ENCODE measurements at places on chromosomes 12 and 14.

DNA sequence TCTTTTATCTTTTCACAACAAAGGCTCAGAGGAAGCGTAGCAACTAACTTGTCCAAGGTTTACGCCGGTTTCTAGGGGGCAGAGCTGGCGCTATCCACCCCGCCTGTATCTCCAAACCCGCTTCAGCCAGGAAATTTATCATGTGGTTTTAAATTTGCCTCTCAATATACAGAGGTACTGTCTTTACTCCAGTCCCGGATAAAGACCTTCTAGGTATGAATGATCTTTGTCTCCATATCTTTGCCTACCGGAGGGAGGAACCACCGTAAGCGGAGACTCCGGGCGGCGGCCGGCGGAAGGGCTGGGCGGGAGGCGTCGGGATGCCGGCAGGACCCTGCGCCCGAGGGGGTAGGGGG, 693 bp upstream of the RIMKLB start:
- no peak for DNase-seq

DNA sequence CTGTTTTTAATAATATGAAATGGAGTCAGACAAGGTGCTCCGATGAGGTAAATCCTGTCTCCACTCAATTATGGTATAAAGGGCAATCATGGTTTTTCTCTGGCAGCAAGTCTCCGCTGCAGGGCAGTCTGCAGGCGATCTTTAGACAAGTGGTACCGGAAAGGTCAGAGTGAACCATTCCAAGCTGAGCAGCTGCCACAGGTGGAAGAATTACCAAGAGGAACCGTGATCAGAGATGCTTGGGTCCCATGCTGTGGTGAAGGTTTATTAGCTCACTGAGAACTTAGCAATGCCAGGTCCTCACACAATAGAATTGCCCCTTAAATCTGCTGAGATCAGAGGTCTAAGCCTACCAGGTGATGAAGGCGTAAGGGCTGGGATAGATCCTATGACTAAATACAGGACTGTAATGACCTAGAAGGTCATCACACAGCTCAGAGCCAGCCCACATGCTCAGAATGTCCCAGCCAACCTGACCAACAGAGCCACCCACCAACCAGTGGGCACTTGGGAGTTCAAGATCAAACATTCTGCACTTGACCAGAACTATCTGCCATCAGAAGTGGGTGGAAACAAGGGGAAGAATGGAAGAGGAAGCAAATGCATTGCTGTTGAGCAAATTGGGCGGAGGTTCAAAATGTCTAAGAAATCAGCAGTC, 175.2 kb upstream of the BCL2L14 start:
- no peak for DNase-seq

- DNase-seq, result no peak
These were observed 39.5 kb downstream of the TESPA1 start for GRCh38 chr12:54945082-54945481.

- no peak for DNase-seq
These were observed 12.9 kb downstream of the NCOR2 start for GRCh38 chr12:124554429-124555029.

- DNase-seq, result no peak
These were observed 3.6 kb downstream of the CLEC2A start for GRCh38 chr12:9928607-9929006.

DNA sequence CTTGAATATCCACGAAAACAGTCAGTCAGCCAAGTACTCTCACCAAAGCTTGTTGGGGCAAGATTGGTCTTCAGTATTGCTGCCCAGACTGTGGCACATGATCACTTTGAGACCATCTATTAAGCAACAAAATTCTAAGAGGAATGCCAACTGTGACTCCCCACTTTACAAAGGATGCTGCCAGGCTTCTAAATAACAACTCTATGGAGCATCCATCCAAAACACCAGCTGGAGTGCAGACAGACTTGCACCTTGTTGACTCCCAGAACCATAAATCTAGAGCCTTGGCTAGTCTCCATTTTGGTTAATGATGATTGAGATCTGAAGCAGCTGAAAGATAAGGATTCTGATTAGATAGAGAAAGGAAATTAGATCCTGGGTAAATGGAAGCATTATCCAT, 132.8 kb downstream of the DIO2 start:
- DNase-seq, result no peak

- no peak for DNase-seq
These were observed 3.7 kb downstream of the HOXC10 start for GRCh38 chr12:53988541-53989226.

DNA sequence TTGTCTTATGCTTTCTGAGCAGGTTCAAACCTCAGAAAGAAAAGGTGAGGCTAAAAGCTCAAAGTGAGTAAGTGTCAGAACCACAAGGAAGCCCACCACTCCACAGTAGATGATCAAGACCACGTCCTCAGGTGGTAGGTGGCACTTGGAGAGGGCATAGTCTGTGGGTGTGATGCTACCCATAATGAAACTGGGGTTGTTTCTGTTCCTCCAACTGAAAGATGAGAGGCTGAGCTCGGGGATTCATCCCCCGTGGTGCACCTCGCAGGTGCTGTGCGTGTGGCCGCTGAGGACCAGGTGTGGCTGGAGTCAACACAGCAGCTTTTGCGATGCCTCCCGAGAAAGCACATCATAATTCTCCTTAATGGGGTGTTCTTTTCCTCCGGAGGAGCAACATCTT, 285.7 kb downstream of the TTC8 start:
- peak; percentile 25 for DNase-seq

- DNase-seq, result no peak
These were observed 391.9 kb upstream of the ATP2B1 start for GRCh38 chr12:90100579-90100978.

DNA sequence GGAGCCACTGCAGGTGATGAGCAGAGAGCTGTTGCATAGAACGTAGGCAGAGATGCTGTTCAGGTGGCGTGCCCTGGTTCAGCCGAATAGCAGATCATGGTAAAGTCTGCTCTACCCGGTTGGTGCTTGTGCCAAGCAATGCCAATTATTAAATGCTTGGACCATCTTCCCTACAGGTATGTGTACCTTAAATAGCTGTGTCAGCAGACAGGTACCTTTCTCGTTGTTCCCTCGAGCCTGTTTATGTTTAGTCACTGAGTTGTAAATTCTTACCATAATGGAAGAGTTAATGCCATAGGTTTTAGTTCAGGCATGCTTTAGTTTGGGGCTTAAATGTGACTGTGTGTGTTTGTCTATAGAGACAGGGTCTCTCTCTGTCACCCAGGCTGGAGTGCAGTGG, 112.5 kb upstream of the CPM start:
- DNase-seq, result no peak

DNA sequence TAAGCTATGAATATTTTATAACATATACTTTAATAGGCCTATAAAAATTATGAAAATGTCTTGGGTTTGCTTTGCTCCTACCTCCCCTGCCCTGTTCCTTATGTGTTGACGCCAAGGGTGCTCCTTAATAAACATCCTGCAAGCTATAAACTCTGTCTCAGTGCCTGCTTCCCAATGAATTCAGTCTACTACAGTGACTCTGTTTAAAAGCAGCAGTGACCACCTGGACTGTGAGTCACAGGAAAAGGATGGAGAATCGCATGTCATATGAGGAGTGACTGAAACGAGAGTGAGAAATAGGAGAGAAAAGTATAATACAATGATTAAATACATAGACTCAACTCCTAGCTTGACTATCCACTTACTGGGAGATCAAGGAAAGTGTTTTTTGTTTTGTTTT, 41.1 kb upstream of the CFAP54 start:
- no peak for DNase-seq

DNA sequence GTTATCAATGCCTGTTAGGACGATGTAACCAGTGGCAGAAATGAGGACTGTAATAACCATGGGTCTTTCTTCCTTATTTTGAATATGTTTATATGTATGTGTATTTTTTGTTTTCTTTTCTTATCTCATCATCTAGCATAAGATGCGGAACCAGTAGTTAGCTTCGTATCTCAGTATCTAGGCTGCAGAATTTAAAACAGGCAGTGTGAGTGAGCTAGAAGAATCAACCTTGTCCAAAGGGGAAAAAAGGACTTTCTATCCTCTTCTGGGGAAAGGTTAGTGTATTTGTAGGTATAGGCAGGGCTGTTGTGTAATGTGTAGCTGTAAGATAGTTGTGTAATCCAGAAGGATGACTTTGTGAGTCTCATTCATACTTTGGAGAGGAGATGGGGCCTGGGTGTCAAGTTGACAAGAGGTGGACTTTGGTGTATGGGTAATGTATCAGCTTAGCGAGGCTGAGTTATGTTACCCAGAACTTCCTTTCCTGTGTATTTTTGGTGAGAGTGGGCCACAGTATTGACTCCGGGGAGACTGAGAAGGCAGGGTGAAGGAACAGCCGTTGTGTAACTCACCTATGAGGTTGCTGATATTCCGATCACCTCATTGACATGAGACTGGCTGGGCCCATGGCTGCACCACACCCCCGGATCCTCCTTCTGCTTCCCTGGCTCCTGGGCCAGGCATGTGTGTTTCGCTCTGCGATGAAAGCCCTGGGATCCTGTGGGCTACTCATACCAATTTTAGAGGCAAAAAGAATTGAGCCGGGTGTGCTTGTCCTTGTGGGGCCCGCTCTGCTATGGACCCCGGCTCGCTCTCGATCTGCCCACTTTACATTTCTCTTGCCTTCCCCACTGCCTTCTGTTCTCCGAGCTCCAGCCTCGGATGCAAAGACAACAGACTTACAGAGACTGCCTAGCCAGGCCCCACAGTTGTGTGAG, 24.3 kb downstream of the DLK1 start:
- DNase-seq, result no peak

- DNase-seq, result no peak
These were observed 72.2 kb downstream of the ST8SIA1 start for GRCh38 chr12:22262309-22262708.

- no peak for DNase-seq
These were observed 636.3 kb downstream of the DIO2 start for GRCh38 chr14:79575032-79575431.

DNA sequence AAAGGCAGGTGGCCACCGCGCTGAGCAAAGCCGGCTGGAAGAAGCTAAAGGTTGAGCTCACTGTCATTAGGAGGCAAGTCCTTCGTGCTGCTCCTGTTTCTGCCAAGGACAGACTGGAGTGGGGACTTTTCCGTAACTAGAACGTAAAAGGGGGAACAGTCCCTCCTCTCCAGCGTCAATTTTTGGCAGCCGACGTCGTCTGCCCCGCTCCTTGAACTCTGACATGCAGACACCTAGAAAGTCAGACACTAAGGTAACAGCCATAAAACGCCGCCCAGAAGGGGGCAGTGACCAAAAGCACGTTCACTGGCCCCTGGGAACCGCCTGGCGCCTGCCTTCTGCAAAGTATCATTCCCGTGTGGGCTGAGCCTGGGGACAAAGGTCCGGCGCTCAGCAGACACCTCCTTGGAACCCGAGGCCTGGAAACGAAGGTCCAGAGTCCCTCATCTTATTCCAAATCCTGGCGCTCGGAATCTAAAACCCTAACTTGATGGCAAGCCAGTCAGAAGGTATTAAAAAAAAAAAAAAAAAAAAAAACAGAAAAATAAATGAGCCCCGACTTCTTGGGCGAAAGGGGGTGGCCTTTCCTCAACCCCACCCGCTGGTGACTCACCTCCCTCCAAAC, 1.1 kb upstream of the LRP1 start:
- DNase-seq, result no peak

DNA sequence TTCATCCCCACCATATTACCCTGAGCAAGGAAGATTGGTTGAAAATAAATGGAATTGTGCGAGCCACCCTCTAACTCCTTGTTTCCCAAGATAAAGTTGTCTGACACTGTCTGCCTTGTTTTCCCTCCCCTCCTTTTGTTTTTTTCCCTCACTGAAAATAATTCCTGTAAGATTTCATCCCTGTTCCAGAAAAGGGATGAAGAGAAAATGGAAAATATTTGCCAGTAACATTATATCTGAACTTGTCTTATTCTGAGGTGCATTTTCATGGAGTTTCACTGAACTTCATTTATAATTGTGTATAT, 17.3 kb downstream of the OR9K2 start:
- no peak for DNase-seq

DNA sequence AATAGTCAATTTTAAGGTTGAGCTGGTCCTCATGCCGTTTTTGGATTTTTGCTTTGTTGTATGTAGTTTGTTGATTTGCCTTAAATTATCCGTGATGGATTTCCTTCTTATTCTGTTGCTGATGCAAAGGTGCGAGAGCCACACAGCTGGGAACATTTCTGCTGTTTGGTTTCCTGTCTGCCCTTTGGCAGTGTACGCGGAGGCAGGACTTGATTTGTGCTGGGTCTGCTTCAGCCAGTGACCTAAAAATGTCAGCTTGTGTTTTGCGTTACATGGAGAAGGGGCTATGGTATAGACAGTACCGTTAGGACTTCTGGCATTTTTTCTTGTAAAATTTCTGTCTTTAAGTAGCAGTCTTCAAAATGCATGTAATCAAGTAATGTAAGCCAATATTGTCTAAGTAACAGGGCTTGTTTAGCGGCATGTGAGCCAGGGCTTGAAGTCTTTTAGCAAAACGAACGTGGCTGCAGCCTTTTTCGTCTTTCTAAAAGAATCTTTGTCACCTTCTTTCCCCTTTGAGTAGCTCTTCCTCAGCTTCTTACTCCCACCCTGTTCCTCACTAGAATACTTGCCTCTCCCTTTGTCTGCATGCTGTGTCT, 18.2 kb upstream of the RD3L start:
- no peak for DNase-seq

DNA sequence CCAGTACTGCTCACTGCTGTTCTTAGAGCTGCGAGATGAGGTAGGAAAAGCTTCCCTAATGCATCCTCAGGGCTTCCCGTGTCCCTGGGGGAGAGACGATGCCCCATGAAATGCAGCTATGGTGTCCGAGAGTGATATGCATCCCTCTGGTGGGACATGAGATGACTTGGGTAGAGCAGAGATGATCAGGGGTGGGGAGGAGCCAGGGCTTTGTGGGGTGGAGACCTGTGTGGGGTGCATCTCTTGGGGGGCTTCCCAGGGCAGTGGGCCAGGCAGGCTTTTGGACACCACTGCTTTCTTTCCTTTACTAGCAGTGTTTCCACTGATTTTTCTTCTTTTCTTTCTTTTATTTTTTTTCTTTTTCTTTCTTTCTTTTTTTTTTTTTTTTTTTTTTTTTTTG, 147.3 kb downstream of the ADGRD1 start:
- DNase-seq, result peak; percentile 8

DNA sequence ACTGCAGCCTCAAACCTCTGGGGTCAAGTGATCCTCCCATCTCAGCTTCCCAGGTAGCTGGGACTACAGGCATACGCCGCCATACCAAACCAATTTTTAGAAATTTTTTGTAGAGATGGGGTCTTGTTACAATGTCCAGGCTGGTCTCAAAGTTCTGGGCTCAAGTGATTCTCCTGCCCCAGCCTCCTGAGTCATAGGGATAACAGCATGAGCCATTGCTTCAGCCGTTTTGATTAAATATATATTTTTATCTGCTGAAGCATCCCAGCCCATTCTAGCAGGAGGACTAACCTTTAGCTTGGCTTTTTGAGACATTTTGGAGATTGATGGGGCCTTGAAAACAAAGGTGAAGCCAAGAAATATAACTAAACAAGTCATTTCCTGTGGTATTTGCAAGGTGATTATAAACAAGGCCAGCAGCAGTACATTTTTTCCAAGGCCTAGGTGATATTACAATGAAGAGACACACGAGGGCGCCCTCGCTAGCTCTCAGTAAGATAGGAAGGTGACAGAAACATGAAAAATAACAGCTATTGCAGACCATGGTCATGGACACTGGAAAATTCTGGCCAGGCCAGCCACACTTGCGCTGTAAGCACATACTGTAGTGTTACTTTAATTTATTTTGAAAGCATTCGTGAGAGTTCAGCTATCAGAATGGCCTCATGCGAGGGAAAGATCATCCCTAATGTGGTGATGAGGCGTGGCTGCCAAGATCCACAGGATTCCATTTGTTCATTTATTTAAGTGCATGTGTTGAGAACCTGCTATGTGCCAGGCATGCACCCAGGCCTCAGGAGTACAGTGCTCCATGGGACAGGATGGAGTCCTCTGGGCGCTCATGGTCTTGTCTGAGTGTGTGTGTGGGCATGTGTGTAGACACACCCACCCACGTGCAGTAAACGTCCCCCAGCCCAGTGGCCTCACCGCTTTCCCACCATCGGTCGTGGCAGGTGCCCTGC, 63.5 kb downstream of the DGLUCY start:
- DNase-seq, result peak; percentile 61
